ENCODE measurements at places on chromosomes 6 and 20.
A peak's percentile ranks its signal among the peaks of the same experiment; 100 is the strongest.

DNA sequence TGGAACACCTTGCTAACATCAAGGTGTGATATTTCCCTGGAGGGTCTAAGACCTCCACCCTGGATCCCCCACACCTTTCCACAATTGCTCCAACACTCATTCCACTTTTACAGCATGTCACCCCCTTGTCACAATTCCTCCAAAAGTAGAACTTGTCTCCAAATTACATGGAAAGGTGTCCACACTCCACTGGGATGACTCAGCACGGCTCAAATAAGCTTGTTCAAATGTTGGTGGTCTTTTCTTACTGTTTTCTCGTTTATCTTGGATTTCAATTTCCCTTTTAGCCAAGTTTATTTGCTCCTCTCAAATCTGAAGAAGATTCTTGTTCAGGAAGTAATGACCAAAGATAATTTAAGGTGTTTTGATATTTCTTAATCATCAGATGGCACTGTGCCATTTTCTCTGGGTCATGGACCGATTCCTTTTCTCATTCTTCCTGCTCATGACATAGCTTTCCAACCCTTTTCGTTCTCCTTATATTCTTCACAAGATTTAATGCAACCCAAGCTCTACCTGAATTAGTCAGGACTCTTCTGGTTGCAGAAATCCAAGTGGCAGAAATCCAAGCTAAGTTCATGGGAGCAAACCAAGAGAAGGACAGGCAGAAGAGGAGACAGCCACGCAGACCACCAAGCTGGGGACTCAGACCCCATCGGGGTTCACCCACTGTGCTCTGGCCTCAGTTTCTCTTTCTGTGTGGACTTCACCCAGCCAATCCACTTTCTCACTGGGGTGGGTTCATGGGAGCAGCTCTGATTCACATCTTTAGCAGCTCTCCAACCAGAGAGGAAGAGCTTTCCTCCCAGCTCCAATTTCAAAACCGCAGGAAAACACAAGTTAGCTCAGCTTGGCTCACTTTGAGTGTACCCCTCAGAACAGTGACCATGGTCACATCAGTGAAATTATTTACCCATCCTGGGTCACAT, 110.5 kb upstream of the CDYL start:
- no peak for DNase-seq

GRCh38 chr6:114419175-114419574, 76.4 kb upstream of the HS3ST5 start:
- no peak for DNase-seq

DNA sequence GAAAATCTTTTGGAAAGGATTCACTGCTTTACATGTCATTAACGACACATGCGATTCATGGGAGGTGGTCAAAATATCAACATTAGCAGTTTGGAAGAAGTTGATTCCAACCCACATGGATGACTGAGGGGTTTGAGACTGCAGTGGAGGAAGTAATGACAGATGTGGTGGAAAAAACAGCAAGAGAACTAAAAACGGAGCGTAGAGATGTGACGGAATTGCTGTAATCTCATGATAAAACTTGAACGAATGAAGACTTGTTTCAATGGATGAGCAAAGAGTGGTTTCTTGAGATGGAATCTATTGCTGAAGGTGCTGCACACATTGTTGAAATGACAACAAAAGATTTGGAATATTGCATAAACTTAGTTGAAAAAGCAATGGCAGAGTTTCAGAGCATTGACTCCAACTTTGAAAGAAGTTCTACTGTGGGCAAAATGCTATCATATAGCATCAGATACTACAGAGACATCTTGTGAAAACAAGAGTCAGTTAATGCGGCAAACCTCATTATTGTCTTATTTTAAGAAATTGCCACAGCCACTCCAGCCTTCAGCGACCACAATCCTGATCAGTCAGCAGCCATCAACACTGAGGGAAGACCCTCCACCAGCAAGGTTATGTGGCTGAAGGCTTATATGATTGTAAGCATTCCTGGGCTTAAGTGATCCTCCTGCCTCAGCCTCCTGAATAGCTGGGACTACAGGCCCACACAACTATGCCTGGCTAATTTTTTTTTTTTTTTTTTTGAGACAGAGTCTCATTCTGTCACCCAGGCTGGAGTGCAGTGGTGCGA, 19.2 kb downstream of the SRSF3 start:
- DNase-seq: peak; percentile 18

DNA sequence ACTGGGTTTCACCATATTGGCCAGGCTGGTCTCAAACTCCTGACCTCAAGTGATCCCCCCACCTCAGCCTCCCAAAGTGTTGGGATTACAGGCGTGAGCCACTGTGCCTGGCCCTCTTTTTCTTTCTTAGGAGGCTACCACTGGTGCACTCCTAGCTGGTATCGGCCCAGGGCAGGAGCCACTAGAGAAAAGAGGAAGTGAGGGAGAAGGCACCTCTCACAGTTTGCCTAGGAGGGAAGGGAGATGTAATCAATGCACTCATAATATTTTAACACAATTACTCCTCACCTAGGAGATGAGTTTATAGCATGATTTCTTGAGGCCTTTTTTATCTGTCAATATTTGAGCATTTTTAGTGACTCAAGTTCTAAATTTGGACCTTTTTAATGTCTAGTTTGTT, 189.0 kb upstream of the SOX4 start:
- DNase-seq: no peak

GRCh38 chr20:49272654-49273053, 5.2 kb downstream of the ZNFX1 start:
- DNase-seq: no peak

GRCh38 chr6:135937106-135937505, 85.6 kb downstream of the PDE7B start:
- DNase-seq: no peak

GRCh38 chr6:54008589-54008988, 102.7 kb upstream of the MLIP start:
- DNase-seq: no peak

GRCh38 chr6:158029668-158030230, 48.1 kb downstream of the SYNJ2 start:
- no peak for DNase-seq
